Fibroblast of villous mesenchyme (primary cell): ENCODE measurements at places on chromosomes 16 and 17.

- DNase-seq: no peak
Observed at GRCh38 chr17:8267480-8268147, 18.5 kb downstream of the PFAS start.

- no peak for DNase-seq
Observed at GRCh38 chr16:56532714-56533113, 12.9 kb upstream of the BBS2 start.

DNA sequence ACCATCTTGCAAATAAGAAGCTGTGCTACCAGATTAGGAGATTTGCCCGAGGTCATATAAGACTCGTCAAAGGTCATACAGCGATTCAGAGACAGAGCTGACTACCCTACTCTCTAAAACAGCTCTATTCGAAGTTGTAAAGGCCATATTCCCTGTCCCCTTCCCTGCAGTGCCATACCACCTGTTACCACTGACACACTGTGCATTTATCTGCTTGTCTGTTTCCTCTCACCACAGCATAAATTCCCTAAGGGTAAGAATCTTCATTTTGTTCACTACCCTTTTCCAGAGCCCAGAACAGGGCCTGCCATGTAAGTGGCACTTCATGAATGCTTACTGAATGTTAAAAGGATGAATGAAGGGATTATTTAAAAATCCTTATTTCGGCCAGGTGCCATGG is 3.4 kb upstream of the KSR1 start:
- peak; percentile 38 for DNase-seq

DNA sequence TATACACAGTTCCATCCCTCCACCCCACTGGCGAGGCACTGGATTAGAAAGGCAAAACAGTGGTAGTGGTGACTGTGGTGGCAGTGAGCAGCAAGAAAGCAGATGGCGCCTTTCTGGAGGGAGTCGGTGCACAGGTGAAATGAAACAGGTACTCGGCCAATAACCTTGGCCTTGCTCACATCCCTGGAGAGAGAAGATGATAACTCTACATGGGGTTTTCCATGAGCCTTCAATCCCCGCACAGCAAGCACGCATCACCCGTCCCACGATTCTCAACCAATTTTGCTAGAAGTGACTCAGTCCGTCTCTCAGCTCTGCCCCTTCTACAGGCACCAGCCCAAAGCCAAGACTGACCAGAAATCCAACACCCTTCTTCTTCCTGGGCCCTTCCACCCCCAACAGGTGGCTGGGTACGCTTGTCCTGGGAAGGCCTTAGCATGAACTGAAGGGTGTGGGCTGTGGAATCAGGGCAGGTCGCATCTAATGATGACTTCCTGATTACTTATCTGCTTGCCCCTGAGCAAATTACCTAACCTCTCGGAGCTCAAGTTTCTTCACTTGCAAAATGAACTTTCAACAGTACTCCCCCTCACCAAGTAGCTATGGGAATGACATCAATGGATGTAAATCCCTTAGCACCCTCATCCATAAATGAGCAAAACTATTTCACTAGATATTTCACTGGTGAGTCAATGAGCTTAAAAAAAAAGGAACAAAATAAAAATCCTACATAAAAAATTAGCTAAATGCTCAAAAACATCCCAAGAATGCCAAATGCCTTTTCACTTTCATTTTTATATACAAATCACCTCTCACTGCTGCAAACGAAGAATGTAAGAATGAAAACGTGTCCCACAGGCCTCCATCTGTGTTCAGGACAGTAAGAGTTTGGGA is 18.0 kb downstream of the XPO6 start:
- DNase-seq: peak; percentile 96

GRCh38 chr16:69411064-69411985 is 13.1 kb upstream of the CYB5B start:
- no peak for DNase-seq

GRCh38 chr16:35685085-35685484 is 2225.7 kb downstream of the TP53TG3F start:
- no peak for DNase-seq

DNA sequence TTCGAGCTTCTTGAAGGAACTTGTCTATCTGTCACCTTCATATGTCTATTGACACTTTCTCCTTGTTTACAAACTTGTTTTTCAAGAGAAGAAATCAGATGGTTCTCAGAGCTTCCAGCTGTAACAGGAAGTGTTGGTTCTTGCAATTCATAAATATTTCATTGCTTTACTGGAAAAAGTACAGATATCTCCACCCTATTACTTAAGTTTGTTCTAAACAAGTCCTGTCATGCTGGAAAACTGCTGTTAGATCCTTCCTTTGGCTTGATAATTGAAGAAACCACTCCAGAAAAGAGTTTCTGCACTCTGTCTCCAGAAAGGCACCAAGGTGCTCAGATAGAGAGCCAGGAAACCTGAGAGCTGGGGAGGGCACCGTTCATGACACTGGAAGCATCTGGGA is 181.6 kb downstream of the DNAH9 start:
- DNase-seq: no peak

DNA sequence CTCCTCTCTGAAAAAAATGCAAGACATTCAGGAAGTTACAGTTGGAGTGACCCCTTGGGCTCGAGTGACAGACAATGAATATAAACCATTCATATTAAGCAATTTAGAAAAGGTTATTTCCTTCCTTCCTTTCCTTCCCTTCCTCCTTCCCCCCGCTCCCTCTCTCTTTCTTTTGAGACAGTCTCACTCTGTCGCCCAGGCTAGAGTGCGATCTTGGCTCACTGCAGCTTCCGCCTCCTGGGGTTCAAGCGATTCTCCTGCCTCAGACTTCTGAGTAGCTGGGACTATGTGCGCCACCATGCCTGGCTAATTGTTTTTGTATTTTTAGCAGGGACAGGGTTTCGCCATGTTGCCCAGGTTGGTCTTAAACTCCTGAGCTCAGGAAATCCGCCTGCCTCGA is 13.2 kb downstream of the PSMD12 start:
- no peak for DNase-seq
